ENCODE measurements at places on chromosomes 4 and X.

GRCh38 chr4:7798178-7798995 is 141.3 kb downstream of the AFAP1 start:
- no peak for DNase-seq

- DNase-seq: no peak
Measured at GRCh38 chr4:142777045-142777743, 68.9 kb downstream of the INPP4B start.

DNA sequence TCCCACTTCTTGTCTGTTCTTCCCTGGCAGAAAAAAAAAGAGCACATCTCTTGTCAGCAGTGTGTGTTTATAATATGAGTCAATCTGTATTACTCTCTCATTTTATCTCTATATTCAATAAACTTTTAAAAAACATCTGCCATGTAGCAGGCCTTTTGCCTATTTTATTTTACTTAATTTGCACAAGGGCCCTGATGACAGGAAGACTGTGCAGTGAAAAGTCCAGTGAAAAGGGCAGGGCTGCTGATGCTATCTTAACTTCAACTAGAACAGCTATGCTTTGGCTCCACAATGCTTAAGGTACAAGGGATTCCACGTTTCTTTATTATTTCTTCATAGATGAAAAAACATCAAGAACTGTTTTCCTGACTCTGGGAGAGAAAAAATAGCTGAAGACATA is 97.0 kb upstream of the DGKK start:
- DNase-seq: no peak

- no peak for DNase-seq
Measured at GRCh38 chr4:663438-664428, 10.3 kb downstream of the ATP5ME start.

DNA sequence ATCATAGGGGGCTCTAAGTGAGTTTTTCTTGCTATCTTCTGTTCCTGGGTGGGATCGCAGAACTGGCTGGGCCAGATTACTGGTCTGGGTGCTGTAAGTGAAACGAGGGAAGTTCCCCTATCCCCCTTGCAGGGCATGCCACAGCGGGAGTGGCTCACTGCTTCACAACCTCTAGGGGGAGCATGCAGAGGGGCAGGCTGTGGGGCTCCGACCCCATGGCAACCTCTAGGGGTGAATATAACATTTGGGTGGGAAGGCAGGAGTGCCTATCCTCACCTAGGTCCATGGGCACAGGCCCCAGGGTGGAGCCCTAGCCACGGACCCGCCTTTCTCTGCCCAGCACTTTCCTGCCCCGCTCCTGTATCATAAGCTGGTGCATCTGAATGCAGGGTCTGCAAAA is 1.7 kb upstream of the RRAGB start:
- no peak for DNase-seq

- no peak for DNase-seq
Measured at GRCh38 chrX:40168480-40169011, 70.8 kb upstream of the BCOR start.

GRCh38 chrX:63506320-63506719 is 155.2 kb upstream of the SPIN4 start:
- no peak for DNase-seq
